ENCODE measurements at places on chromosomes 1 and 21.

DNA sequence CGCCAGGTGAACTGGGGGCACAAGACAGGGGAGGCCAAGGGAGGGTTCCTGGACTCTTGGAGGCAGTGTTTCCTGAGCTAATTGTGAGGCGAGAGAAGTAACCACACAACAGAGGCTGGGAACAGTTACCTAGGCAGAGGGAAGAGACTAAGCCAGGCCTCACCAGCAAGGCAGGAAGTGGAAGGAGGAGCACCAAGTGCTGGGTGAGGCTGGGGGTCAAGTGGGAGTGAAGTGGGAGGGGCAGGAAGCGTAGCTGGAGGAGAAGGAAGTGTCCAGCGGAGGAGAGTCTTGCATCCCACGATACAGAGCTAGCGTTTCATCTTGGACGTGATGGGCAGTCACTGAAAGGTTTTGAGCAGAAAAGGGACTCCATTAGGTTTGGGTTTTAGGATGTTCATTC lies 48.3 kb upstream of the CAPZB start:
- no peak for DNase-seq

GRCh38 chr1:216606047-216606637 lies 117.1 kb downstream of the ESRRG start:
- no peak for DNase-seq

GRCh38 chr1:109850827-109851226 lies 59.8 kb upstream of the CSF1 start:
- DNase-seq, result no peak

GRCh38 chr1:27166351-27166802 lies 11.5 kb upstream of the SLC9A1 start:
- DNase-seq, result no peak

DNA sequence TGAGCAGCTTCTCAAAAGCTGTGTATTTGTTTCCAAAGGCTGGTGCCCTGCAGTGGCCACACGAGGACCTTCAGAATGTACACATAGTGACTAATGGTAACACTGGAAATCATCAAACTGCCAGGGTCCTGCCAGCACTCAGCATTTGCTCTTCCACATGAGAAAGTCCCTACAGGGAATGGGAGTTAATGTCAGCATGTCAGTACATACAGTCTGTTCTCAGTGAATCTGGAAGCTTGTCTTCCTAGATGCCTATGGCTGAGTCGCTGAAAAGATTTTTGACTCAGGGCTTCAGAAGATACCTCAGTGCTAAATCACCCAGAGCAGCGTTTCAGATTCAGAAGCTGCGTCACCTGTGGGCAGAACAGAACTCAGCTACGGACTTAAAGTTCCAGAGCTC lies 108.2 kb downstream of the CDC7 start:
- no peak for DNase-seq

GRCh38 chr1:6108937-6109614 lies 63.4 kb downstream of the KCNAB2 start:
- DNase-seq, result no peak

DNA sequence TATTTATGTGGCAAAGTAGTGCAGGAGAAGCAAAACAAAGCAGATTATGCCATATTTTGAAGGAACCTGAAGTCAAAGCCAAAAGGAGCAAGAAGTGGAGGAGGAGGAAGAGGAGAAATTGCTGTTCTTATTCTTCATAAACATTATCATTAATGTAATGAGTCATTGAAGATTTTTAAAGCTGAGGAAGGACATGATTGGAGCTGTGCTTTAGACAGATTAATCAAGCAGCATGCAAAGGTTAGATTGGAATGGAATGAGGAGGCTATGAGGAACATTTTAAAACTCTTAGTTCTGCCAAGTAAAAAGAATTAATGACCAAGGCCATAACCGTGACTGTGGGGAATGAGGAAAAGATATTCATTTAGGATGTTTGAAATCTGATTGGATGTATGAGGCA lies 33.0 kb upstream of the HSD17B7 start:
- DNase-seq, result no peak

GRCh38 chr1:207968521-207969009 lies 57.6 kb upstream of the CD34 start:
- DNase-seq, result no peak

- DNase-seq, result no peak
Measured at GRCh38 chr1:114695430-114696058, at the start of gene AMPD1. Gene AMPD1 (minus strand): TSS chr1:114695546. CDS start chr1:114695471, 75 bp downstream.

- DNase-seq, result no peak
Measured at GRCh38 chr1:62435231-62436038, 1.4 kb upstream of the USP1 start.

- no peak for DNase-seq
Measured at GRCh38 chr1:41580520-41581172, 96.2 kb upstream of the EDN2 start.

DNA sequence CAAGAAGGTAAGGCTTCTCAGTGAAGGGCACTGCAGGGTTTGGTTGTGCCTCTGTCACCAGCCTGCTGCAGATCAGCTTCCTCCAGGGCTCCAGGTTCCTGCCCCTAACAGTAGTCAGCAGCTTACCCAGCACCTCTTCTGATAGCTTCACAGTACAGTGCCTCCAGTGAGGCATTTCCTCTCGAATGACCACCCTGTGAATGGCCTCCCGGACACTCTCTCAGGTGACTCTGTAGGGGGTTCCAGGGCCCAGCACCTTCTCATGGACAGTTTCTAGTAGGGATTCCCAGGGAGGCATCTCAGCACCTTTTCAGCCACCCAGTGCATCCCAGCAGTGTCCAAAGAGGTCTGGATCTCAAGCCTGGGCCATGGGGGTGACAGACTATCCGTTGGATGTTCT lies 28.4 kb downstream of the USP48 start:
- DNase-seq, result no peak
